ENCODE measurements at places on chromosomes 2 and 18. TPM values are rescaled to one million over a fixed set of nuclear protein-coding genes. Genes with fewer than 3 reads are reported as not detected.
A peak's percentile ranks its signal among the peaks of the same experiment; 100 is the strongest.

Gene KLHL29
- 4.3 TPM for total RNA-seq

Gene CPS1
- total RNA-seq: 1.2 TPM

- H3K27ac ChIP-seq: no peak overlapping the region
- H3K4me3 ChIP-seq: no peak overlapping the region
- no peaks in the 10 kb centered on the region for H3K4me1 ChIP-seq
- no peaks in the 10 kb centered on the region for H3K36me3 ChIP-seq
- DNase-seq: no peak
- H3K27me3 ChIP-seq: no peaks in the 10 kb centered on the region
Measured at GRCh38 chr2:70692256-70692655, 75.7 kb downstream of the ADD2 start.

- H3K27ac ChIP-seq: peak overlapping the region; percentile 72
- peaks cover 40% of the 10 kb centered on the region for H3K4me1 ChIP-seq
- H3K27me3 ChIP-seq: no peaks in the 10 kb centered on the region
- no peak overlapping the region for H3K4me3 ChIP-seq
- no peak for DNase-seq
Measured at GRCh38 chr2:68833162-68833561, 38.0 kb downstream of the BMP10 start.

DNA sequence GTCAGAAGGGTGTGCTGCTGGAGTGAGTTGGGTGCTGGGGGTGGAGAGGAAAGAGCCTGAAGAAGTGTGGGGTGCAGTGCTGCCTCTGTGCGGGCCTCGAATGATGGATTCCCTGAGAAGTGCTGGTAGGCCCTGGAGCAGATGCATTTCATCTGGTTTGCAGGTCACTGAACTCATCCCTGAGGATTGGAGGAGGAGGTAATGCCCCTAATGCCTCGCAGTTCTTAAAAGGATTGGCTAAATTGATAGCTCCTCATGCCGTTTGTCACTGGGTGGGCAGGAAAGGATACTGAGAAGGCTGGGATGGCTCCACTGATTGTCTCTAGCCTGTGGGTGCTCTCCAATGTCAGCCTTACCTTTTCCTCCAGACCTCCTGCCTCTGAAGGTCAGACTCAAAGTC, 74.1 kb downstream of the CTIF start:
- no peak overlapping the region for H3K4me3 ChIP-seq
- H3K27me3 ChIP-seq: no peaks in the 10 kb centered on the region
- H3K27ac ChIP-seq: no peak overlapping the region
- H3K4me1 ChIP-seq: peaks cover 29% of the 10 kb centered on the region
- DNase-seq: no peak

GRCh38 chr2:28030600-28030999, 140.1 kb downstream of the BABAM2 start:
- no peak overlapping the region for H3K4me3 ChIP-seq
- no peak for DNase-seq
- H3K27me3 ChIP-seq: no peaks in the 10 kb centered on the region

Data from gastrocnemius medialis (tissue), 4 donors.